ENCODE measurements at places on chromosomes 1 and 21.

- DNase-seq, result no peak
Measured at GRCh38 chr1:66731170-66731865, 20.9 kb upstream of the DYNLT5 start.

GRCh38 chr1:19429611-19430010 is 55.7 kb downstream of the CAPZB start:
- DNase-seq, result no peak

DNA sequence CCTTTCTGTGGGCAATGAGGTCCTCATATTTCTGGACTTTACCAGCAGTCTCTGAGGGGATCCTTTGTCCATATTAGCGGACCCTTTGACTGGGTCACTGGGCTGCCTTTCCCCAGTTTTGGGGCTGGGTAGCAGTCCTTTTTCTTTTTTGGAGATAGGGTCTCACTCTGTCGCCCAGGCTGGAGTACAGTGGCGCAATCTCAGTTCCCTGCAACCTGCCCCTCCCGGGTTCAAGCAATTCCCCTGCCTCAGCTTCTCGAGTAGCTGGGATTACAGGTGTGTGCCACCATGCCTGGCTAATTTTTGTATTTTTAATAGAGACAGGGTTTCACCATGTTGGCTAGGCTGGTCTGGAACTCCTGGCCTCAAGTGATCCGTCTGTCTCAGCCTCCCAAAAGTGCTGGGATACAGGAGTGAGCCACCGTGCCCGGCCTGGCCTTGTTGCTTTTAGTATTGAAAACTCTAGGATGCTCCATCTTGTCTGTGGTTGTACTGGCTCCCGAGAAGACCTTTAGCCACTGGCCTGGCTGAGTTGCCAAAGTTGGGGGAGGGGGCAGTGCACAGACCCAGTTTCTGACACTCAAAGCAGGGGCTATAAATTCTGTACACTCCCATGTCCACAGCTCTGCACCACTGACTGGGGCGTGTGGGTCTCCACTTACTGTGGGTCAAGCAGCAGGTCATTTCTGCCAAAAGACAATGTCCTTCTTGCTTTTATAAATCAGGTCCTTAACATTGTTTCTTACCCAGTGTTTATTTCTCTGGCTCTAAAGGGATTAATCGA is 33.1 kb downstream of the MAN1C1 start:
- no peak for DNase-seq

DNA sequence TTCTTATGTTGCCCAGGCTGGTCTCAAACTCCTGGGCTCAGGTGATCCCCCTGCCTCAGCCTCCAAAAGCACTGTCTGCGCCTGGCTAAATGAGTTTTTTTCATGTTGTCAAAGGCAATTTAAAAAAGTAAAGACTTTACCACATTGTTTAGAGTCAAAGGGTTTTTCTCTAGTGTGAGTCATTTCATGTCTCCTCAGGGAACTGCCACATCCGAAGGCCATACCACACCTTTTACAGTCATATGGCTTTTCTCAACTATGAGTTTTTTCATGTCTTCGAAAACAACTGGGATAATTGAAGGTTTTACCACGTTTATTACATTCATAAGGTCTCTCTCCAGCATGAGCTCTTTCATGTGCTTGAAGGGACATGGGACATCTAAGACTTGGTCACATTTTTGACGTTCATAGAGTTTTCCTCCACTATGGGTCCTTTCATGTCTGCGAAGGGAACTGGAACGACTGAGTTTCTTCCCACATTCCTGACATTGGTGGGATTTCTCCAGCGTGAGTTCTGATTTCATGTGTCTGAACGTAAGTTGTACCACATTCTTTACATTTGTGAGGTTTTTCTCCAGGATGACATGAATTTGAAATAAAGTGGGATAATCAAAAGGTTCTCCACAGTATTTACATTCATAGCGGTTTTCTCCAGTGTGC is 65.6 kb downstream of the UCHL5 start:
- no peak for DNase-seq

DNA sequence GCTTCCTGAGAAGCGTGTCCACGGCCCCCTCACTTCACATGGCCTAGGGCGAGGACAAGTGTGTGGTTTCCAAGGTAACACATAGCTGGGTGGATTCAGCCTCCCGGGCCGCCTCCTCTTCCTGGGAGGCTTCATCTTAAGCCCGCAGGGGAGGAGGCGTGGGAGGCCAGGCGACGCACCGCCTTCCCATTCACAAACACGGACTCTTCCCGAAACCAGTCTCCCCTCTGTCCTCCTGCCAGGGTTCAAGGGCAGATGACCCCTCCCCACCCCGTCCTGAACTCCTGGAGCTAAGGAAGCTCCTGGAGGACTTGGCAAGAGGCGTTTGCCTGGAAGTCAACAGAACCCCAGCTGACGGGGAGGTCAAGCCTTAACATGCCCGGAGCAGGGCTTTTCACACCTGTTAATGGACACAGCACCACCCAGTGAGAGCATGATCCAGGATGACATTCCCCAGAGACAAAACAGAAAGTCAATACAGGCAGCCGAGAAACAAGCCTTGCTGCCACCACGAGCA is 56.7 kb downstream of the KCNN3 start:
- DNase-seq, result no peak

DNA sequence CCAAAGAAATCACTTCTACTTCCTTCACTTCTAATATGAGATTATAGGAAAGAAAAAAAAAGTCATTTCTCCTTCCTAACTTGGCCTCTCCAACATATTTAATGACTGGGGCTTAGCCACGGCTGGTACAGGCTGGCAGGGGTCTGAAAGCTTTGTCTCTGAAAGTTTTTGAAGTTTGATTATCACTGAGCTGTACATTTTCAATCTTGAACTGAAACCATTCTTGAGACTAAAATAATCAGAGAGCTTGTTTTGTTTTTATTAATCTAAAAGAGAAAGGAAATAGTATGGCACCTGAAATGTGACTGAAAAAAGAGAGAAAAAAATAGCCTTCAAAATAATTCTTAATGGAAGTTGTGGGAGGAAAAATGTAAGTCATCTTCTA is 3.8 kb upstream of the KRTAP19-8 start:
- DNase-seq, result no peak

DNA sequence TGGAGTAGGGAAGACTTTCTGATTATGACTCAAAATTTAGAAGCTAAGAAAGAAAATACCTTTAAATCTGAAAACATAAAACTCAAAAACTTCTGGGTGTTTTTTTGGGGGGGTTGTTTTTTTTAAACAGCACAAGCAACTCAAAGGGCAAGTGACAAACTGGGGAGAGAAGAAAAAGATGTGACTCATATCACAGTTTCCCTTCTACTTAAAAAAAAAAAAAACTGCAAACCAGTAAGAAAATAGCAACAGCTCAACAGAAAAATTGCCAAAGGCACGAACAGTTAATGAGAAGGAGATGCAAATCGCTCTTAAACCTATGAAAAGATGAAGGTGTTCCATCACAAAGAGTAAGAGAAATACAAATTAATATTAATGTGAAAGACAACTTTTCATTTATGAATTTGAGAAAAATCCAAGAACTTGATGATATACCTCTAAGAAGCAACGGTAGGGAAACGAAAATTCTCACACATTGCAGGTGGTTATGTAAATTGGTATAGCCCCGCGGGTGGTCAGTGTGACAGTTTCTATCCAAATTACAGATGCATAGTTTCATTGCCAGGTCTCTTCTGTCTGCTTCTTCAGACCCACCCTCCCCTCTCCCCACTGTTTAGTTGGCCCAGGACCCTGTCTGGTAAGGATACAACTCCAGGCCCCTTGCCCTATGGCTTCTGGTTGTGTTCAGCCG is 9.0 kb downstream of the IFNAR2 start:
- no peak for DNase-seq

DNA sequence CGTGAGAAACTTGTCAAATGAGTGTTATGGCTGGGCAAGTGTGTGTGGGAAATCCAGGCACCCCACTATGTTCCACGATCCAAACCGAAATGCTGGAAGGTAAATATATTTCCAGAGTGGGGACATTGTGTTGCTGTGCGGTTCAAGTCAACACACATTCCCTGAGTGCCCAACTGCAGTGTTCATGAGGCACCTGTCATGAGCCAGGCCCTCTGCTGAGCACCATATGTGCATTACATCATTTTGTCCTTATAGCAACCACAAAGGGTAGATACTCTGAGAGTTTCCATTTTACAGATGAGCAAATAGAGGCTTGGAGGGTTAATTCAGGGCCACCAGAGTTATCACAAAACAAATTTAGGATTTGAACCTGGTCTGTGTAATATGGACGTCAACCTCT is 59.9 kb upstream of the SOD1 start:
- DNase-seq, result no peak

GRCh38 chr1:223621312-223621734 is 44.2 kb downstream of the CAPN8 start:
- DNase-seq, result no peak

DNA sequence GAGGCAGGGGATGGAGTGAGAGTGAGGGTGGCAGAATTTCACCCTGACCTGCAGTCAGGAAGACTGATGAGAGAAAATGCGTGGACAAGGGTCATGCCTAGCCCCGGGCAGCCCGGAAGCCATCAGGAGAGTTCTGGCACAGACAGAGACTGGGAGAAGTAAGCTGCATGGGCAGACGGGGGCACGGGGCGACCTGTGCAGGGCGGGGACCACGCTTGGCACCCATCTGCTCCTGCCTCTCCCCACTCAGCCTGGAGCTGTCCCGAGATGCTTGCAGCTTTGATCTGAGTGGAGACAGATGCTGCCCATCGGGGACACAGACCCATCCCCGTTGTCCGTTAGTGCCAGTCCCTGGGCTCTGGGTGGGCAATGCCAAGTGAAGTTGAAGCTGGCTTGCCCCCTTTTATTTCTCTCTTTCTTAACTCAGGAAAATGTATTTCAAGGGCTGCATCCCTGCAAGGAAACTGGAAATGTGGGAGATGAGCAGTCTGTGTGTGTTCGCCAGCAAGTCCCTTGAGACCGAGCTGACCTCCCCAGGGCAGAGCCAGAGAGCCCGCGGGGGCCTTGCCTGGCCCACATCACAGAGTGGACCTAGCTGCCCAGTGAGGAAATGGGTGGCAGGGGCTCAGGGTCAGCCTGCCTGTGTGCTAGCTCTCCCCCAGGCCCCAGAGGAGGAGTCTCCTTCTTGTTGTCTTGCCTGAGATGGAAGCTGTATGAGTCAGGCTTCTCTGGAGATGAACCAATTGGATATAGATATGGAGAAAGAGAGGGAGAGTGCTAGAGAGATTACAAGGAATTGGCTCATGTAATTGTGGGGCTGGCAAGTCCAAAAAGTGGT is 121.3 kb upstream of the C1orf174 start:
- DNase-seq, result no peak

DNA sequence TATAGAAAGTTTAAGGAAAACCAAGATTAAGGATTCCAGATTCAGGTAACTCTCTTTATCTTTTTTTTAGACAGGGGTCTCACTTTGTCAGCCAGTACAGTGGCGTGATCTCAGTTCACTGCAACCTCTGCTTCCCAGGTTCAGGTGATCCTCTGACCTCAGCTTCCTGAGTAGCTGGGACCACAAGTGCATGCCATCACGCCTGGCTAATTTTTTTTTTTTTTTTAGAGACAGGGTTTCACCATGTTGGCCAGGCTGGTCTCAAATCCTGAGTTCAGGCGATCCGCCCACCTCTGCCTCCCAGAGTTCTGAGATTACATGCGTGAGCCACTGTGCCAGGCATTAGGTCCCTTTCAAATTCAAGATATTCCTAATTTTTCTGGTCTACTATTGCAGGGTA is 15.9 kb downstream of the LZIC start:
- DNase-seq, result no peak

DNA sequence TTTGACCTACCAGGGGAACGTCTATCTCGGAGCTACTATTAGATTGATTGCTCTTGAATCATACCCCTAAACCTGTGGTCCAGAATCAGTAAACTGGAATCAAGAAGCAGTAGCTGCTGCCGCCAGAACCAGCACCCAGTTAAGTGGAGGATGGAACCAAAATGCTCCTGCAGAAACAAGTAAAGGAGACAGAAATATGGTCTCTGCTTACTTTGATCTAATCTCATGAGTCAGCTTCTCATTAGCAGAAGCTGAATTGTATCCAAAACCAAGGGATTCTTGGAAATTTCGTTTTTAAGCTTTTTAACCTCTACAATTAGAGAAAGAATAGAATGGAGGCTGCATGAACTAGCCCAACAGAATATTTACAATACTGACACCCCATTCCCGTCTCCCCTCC is 42.6 kb upstream of the PIGV start:
- DNase-seq, result no peak

DNA sequence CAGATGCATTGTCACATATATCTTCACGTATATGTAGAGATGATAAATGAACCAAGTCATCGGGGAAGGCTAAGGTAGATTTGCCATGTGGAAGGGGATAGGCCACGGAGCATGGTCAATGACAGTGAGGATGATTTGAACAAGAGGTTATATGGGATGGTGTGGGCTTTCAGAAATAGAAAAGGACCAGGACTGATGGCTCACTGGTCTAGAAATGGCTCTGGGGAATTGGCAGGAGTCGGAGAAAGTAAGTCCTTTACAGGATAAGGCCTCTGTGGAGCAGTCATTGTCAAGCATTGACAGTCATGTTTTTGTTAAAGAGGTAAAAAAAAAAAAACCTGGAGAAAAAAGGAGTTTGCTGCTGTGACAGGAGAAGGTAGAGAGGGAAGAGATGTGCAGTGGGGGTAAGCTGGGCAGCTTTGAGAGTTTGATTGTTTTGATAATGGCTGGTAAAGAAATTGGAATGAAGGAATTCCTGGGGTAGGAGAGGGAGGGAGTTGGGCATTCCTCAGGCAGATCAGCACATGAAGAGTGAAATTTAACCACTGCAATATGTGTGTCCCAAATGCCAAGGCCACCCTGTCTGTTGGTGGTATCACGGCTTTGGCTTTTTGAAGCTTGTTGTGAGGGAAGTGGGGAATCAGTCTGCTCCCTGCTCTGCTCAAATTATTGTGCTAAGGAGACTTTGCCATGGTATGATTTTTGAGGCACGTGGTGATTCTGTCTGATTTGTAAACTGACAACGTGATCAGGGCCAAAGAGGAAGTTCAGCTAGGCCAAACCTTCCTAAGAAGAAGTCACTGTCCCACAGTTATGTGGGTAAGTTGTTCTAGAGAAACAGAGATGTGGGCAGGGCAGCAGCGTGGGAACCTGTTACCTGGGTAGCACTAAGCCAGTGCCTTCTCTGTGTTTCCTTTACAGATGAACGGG is 26.0 kb downstream of the MACF1 start:
- no peak for DNase-seq

DNA sequence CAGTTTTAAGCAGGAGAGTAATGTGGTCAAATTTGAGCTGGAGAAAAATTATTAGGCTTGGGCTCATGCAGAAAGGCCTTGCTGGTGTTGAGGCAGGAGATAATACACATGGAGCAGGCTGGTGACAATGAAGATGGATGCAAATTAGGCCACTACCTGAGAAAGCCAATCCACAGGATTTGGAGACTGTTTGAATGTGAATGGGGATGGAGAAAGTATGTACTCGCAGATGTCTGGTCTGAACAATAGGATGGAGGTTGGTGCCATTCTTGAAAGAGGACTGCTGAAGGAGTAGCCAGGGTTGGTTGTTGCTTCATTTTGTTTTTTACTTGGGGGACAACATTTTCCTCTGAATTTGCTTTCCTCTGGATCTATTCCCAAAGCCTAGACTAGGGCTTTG is 8.0 kb upstream of the KIRREL1 start:
- no peak for DNase-seq
